Esophagus (tissue), 2 donors: ENCODE measurements at places on chromosomes 11 and 22. TPM values are rescaled to one million over a fixed set of nuclear protein-coding genes. Genes with fewer than 3 reads are reported as not detected.

The TMEM123 gene
- polyA plus RNA-seq: 24.5 TPM

The OR6T1 gene
- polyA plus RNA-seq: not detected

The RANGAP1 gene
- 53.0 TPM for polyA plus RNA-seq

The SLC22A8 gene
- polyA plus RNA-seq: not detected

The POLR3H gene
- polyA plus RNA-seq: 24.3 TPM

The SCUBE2 gene
- polyA plus RNA-seq: 4.6 TPM

The PATE2 gene
- polyA plus RNA-seq: not detected

The IFTAP gene
- 10.6 TPM for polyA plus RNA-seq

The OR8D4 gene
- polyA plus RNA-seq: not detected

The RPUSD4 gene
- polyA plus RNA-seq: 14.3 TPM

The CAT gene
- 23.5 TPM for polyA plus RNA-seq

The CCDC81 gene
- polyA plus RNA-seq: 0.31 TPM

The MSANTD4 gene
- polyA plus RNA-seq: 2.7 TPM

The SLC22A24 gene
- not detected for polyA plus RNA-seq

The CRYBB3 gene
- 0.33 TPM for polyA plus RNA-seq

The LRRC4C gene
- polyA plus RNA-seq: 0.04 TPM

The TRIM29 gene
- polyA plus RNA-seq: 1,078 TPM

The TSGA10IP gene
- polyA plus RNA-seq: not detected

The DNAJB7 gene
- polyA plus RNA-seq: not detected
